Stimulated activated CD8-positive, alpha-beta memory T cell treated with anti-CD3 and anti-CD28 coated beads, Interleukin-15, amount 100 ng/mL, for 4 hours (primary cell): ENCODE measurements at places on chromosomes 16 and 17.

GRCh38 chr16:87333581-87334331 is 16.6 kb upstream of the C16orf95 start:
- DNase-seq = no peak

DNA sequence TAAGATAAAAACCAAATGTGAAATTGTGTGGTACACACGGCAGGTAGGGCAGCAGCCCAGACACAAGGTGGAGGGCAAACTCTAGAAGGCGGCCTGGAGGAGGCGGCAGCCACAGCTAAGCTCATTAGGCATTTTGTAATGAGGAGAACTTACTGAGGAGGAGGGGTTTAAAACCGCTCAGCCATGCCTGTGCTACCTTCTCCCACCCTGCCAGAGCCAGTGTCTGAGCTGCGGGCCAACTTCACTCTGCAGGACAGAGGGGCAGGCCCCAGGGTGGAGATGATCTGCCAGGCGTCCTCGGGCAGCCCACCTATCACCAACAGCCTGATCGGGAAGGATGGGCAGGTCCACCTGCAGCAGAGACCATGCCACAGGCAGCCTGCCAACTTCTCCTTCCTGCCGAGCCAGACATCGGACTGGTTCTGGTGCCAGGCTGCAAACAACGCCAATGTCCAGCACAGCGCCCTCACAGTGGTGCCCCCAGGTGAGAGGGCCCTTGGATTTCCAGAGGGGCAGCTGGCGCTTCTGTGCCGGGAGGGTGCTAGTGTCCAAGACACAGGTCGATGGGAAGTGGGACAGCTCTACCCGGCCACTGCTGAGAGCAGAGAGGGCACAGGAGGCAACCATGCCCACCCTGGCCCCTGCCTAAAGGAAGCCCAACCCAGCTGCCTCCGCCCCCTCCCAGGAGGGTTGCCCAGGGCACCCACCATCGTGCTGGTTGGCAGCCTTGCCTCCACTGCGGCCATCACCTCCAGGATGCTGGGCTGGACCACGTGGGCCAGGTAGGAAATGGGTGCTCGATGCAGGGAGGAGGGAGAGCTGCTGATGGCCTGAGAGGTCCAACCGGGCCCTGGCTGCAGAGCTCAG is 4.3 kb upstream of the SYNGR2 start:
- DNase-seq = no peak

- DNase-seq = no peak
These were observed 91.8 kb upstream of the CLEC18A start for GRCh38 chr16:69859105-69859989.

DNA sequence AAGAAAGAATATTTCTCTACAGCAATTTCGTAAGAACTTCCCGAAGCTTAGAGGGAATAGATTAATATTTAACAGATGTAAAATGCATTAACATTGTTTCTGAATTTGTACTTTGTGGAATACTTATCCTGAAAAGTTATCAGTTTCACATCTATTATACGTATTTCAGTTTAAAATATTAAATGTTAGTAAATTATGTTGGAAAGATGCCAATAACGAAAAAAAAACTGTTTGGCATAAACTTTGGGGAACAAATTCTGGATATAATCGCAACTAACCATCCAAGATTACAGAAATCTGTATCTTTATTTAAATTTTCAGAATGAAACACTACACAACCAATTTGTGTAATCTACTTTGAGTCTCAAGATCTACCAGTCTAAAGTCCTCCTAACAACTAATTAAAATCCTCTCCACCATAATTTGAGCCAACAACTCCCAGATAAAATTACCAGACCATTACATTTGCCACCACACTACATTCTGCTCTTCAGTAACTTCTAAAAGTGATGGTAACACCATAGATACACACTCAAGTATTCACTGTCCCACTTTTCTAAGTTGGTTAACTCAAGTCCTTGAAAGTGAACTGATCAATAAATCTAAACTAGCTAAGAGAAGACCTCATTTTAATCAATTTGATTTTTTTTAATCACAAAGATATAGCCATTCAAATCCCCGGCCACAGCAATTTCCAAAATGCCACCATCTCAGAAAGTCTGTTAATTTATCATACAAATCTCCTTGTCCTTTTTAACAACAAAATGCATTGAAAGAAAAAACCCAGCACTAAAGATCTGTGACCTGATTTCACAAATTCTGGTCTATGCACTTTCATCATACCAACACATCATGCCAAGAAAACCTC is 2.0 kb downstream of the SIAH1 start:
- no peak for DNase-seq

DNA sequence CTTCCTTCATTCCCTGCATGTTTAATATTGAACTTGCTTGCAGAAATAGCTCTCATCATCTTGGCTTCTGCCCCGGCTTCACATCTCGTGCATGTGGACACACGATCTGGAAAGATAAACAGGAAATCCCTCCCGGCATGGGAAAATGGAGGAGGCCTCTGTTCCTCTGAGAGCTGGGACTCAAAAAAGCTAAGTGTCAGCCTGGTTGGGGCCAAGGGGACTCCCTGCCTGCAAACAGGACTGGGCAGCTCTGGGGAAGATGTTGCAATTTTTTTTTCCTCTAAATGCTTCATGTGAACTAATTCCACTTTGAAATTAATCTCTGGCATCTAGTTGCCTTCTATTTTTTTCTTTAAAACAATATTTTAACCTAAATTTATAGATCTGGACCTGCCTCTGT is 24.8 kb downstream of the ITPRIPL2 start:
- DNase-seq = no peak

- DNase-seq = no peak
These were observed at the start of gene DNAH3 for GRCh38 chr16:21150375-21151001. DNAH3 (minus strand) TSS chr16:21150846; CDS start chr16:21150319, 527 bp downstream.

DNA sequence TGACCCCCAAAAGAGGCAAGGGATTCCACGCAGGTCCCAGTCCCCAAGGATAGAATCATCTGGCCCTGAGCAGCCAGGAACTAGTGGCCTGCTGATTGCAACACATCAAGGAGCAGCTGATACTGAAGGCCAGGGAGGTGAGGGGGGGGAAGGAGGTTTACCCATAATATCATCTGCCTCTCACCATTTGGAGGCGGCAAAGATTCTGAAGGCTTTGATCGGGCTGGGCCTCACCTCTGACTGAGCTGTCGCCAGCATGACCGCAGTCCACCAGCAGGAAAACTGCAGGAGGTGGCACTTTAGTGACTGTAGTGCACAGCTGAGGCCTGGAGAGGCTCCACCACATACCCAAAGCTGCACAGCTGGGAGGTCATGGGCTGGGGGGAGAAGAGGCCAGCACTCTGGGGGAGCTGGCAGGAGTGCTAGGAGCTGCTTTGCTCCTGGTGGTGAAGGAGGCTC is 20.5 kb upstream of the ITGA3 start:
- no peak for DNase-seq

DNA sequence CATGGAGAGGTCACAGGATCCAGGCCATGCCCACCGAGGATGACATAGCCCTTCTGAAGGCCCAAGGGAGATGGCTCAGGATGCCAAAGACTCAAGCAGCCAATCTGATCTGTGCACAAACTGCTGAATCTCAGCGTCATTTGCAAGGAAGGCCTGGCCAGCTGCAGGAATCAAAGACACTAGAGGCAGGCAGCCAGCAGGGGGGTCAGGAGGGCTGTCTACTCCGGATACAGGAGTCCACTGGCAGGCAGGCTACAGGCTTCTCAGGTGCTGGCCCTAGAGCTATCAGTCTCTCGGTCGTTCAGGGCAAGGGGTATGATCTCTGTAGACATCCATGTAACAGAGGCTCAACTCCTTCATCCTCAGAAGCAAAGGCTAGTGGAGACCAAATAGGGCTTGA is 1735.3 kb downstream of the TP53TG3F start:
- DNase-seq = no peak

DNA sequence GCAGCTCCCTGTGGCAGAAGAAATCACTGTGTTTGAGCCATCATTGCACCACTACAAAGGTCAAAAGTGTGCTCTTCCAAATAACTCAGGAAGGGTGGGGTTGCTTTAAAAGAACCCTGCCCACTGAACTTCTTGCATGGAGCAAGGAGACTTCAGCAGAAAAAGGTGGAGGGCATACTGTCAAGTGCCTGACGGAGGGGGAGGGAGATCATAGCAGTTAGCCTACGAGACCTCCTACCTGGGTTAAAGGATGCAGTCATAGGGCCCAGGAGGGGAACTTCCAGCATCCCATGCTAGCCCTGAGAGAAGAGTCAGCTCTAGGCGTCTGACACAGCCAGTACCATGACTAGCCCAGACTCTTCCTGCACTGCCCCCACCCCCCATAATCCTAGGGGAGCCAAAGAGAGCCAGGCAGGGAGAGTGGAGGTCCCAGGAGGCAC is 45.3 kb upstream of the MSI2 start:
- DNase-seq = no peak

DNA sequence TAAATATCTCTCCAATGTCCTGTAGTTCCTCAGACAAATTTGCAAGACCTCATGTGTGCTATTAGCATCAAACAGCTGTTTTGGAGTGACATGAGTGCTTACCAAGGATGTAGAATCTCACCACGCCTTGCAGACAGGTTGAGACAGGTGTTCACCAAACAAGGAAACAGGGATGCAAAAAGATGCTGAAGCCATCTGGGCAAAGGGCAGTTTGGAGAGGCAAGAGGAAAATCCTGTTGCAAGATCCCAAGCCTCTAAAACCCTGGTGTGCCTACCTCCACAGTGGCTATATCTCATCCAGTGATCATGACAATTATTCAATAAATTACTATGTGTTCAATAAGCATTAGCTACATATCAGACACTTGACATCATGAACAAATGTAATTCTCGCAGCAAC is 373.7 kb downstream of the SOX9 start:
- no peak for DNase-seq

DNA sequence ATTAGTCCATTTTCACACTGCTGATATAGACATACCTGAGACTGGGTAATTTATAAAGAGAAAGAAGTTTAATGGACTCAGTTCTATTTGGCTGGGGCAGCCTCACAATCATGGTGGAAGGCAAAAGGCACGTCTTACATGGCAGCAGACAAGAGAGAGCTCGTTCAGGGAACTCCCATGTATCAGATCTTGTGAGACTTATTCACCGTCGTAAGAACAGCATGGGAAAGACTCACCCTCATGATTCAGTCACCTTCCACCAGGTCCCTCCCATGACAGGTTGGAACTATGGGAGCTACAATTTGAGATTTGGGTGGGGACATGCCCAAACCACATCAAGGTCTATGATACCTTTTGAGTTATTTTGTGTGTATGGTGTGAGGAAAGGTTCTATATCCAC is 66.9 kb downstream of the METRNL start:
- no peak for DNase-seq

GRCh38 chr17:32006957-32007462 is at the start of gene LRRC37B:
LRRC37B (plus strand) TSS chr17:32007383; CDS start chr17:32021393, 14,010 bp downstream.
- peak; percentile 71 for DNase-seq

- no peak for DNase-seq
These were observed 51.7 kb downstream of the NLK start for GRCh38 chr17:28093999-28094716.

- no peak for DNase-seq
These were observed 541 bp downstream of the RHBDF2 start for GRCh38 chr17:76500747-76501017.

GRCh38 chr16:68642436-68643101 is 2.5 kb upstream of the CDH3 start:
- DNase-seq = no peak

DNA sequence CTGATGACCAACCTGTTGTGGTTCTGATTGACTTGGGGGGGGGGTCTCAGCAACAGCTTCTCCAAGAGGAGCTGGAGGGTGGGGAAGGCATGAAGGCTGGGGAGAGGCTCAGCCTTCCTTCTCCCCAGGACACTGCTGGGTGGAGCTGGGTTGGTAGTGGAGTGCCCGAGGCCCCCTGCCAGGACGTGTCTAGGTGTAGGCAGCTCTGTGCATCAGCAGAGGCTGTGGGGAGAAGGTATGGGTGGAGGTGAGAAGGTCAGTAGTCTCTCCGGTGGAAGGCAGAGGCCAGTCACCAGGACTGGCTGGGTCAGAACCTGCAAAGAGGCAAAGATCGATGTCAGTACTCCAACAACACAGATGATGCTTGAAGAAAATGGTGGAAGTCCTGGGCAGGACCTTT is 3.9 kb downstream of the CHAD start:
- no peak for DNase-seq

- DNase-seq = no peak
These were observed 4.6 kb upstream of the TAF15 start for GRCh38 chr17:35804658-35805192.

DNA sequence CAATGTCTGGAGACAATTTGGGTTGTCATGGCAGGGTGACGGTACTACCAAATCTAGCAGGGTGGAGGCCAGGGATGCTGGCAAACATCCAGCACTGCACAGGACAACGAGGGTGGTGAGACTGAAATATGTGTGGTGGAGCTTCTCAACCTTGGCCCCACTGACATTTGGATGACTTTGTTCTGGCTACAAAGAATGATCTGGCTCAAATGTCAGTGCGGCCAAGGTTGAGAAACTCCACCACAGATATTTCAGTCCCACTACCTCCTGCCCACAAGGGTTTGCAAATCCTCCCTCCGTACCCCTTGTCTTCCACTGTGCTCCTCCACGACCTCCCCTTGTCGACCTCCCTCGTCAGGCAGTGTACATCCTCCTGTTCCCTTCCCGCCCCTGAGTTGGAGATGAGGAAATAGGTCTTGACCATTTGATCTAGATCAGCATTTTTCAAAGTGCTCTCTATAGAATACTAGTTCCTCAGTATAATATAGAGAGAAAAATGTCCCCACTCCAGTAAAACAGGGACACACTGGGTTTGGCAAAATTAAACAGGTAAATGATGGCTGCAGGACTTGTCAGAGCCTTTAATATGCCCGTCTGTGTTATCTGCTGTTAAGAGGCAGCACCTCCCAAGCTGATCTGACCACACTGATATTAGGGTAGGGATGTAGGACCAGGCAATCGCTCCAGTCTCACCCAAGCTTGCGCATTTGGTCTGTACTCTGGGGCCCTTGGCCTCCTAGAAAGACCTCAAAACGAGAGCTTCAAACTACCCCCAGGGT is 6.8 kb downstream of the OSGIN1 start:
- DNase-seq = no peak

- DNase-seq = no peak
These were observed 26.1 kb upstream of the AMZ2 start for GRCh38 chr17:68221786-68222185.

DNA sequence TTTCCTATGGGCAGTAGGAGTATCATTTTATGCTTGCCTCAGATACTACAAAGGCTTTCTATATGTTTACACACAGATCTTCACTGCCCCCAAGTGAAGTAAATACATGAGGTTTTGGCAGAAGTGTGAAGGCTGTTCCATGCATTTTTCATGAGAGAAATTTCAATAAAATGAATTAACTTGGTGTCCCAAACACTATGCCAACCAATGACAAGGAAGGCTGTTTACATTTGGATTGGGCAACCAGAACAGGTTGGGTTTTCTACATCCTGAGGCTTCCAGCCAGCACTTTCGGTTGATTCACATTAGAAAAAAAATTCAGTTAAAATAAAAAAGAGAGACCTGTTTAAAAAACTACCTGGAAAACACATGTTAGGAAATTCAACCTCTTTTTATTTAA is 625.4 kb downstream of the KCNJ2 start:
- no peak for DNase-seq

- peak; percentile 37 for DNase-seq
These were observed 118.2 kb upstream of the SMURF2 start for GRCh38 chr17:64780096-64781013.

GRCh38 chr16:13038591-13038990 is 137.2 kb downstream of the SHISA9 start:
- DNase-seq = no peak

GRCh38 chr17:596287-596686 is 118.4 kb downstream of the VPS53 start:
- no peak for DNase-seq

- no peak for DNase-seq
These were observed 106.3 kb downstream of the C16orf95 start for GRCh38 chr16:87210894-87211293.

- no peak for DNase-seq
These were observed 10.9 kb upstream of the TMEM98 start for GRCh38 chr17:32917081-32917480.
